ENCODE measurements at places on chromosomes 2 and 18.

DNA sequence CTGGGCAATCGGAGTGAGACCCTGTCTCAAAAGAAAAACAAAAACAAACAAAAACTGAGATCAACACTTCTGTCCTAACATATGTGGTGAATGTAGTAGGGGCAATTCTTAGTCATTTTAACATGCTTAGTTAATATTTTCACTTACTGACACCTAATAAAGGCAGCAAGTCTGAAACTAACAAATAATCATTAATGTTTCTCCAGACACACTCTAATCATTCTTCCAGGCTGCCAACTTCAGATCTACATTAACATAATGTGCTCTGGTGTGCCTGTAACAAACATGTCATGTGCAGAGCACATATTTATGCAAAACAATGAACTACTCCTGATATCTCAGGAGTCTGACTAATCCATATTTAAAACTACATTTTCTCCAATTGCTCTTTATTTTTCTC lies 6.0 kb downstream of the KRCC1 start:
- no peak for DNase-seq

DNA sequence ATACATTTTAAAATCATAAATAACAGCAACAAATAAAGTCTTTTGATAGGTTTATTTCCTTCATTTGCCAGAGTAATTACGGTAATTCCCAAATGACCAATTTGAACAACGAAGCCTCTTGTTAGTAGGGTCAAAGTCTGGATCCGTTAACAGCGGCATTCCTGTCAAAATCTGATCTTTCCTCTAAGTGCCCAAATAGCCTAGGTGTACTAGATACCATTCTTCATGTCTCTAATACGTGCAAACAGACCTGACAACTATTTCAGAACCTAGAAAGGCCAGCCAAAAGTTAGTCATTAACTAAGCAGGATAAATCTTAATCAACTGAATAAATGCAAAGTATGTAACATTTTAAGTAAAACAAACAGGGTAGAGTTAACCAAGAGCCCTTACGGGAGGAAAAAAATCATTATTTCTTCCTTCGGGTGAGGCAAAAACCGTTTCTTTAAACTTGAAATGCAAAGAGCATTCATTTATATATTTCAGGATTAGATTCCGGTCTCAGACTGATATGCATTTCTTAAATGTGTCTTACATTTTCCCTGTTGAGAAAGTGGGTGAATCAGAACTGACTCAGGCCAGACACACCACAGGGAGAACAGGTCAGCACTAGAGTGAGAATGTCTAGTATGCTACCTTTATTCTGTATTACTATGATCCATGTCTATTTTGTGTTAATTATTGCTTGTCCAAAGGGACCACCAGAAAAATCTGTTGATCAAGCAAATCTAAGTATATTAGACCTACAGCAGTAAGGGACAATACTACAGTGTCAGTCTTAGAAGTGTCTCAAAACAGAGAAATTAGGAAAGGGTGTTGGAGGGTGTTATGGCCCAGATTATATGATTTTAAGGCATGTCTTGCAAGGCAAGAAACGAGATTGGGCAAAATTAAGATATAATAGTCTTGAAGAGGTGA lies 141.5 kb upstream of the NDUFV2 start:
- no peak for DNase-seq

- DNase-seq = no peak
These were observed 82.6 kb downstream of the TPO start for GRCh38 chr2:1495676-1496358.

DNA sequence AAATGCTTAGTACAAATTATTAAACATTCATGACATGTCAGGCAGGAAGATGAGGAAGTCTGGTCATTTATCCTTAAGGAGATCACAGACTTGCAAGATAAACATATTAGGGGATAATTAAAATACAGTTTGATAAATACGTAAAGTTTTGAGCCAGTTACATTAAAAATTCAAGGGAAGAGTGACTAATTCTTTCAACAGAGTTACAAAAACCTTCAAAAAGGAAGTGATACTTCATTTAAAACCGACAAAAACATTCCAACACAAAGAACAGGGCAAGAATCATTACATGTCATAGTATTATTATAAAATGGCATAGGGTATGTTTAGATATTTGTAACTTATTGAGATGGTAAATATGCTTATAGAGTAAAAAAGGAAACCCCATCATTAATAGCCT lies 636.0 kb downstream of the NR4A2 start:
- no peak for DNase-seq

All from stimulated activated CD8-positive, alpha-beta memory T cell treated with anti-CD3 and anti-CD28 coated beads, Interleukin-15, amount 100 ng/mL, for 48 hours (primary cell).